Mesothelial cell of epicardium (in vitro differentiated cells): ENCODE measurements at places on chromosomes 6 and 20. TPM values are rescaled to one million over a fixed set of nuclear protein-coding genes. Genes with fewer than 3 reads are reported as not detected.

Gene ASF1A
- 22.9 to 28.7 TPM (median 26.4 TPM) in 3 replicates for total RNA-seq

Gene MMP24
- total RNA-seq = 0.99 to 1.3 TPM (median 1.1 TPM) in 3 replicates

Gene FILIP1
- 9.7 to 11.3 TPM (median 10.4 TPM) in 3 replicates for total RNA-seq

Gene OPRM1
- total RNA-seq = not detected in 3 replicates

Gene LTB
- total RNA-seq = 0.32 TPM in 1 of 3 replicates, not detected in the others

Gene EDN1
- total RNA-seq = 7.4 to 8.9 TPM (median 8.5 TPM) in 3 replicates

Gene CAPN11
- total RNA-seq = not detected in 3 replicates

Gene SH3BGRL2
- 24.7 to 27.1 TPM (median 26.1 TPM) in 3 replicates for total RNA-seq

Gene ECT2L
- total RNA-seq = 0.14 to 0.40 TPM (median 0.40 TPM) in 3 replicates

Gene CAGE1
- total RNA-seq = 0.09 to 0.18 TPM (median 0.09 TPM) in 3 replicates

Gene IYD
- not detected in 3 replicates for total RNA-seq

Gene EZR
- total RNA-seq = 195 to 208 TPM (median 204 TPM) in 3 replicates

Gene ZBP1
- not detected in 3 replicates for total RNA-seq

Gene PRKN
- 6.8 to 8.0 TPM (median 7.6 TPM) in 3 replicates for total RNA-seq

Gene SYNDIG1
- total RNA-seq = 0.80 to 1.6 TPM (median 0.90 TPM) in 3 replicates

Gene METTL24
- total RNA-seq = 25.5 to 28.1 TPM (median 25.7 TPM) in 3 replicates

Gene RSPH4A
- 0.78 to 1.2 TPM (median 0.89 TPM) in 3 replicates for total RNA-seq

Gene VARS2
- total RNA-seq = 62.1 to 70.6 TPM (median 67.4 TPM) in 3 replicates

Gene ZC3H12D
- total RNA-seq = 0.44 to 0.72 TPM (median 0.47 TPM) in 3 replicates

Gene VGLL2
- total RNA-seq = not detected in 3 replicates

Gene TAP2
- 22.9 to 24.2 TPM (median 23.6 TPM) in 3 replicates for total RNA-seq

Gene SGK1
- 39.5 to 45.6 TPM (median 44.5 TPM) in 3 replicates for total RNA-seq

Gene TRAPPC3L
- 1.7 to 2.3 TPM (median 2.1 TPM) in 3 replicates for total RNA-seq

Gene ZNF311
- 2.1 to 2.6 TPM (median 2.3 TPM) in 3 replicates for total RNA-seq

Gene CRIP3
- total RNA-seq = 2.2 to 3.4 TPM (median 2.9 TPM) in 3 replicates

Gene MRPL2
- total RNA-seq = 50.5 to 55.5 TPM (median 54.9 TPM) in 3 replicates

Gene SFTA2
- not detected in 3 replicates for total RNA-seq
